ENCODE measurements at places on chromosomes 6 and 20.
A peak's percentile ranks its signal among the peaks of the same experiment; 100 is the strongest.

DNA sequence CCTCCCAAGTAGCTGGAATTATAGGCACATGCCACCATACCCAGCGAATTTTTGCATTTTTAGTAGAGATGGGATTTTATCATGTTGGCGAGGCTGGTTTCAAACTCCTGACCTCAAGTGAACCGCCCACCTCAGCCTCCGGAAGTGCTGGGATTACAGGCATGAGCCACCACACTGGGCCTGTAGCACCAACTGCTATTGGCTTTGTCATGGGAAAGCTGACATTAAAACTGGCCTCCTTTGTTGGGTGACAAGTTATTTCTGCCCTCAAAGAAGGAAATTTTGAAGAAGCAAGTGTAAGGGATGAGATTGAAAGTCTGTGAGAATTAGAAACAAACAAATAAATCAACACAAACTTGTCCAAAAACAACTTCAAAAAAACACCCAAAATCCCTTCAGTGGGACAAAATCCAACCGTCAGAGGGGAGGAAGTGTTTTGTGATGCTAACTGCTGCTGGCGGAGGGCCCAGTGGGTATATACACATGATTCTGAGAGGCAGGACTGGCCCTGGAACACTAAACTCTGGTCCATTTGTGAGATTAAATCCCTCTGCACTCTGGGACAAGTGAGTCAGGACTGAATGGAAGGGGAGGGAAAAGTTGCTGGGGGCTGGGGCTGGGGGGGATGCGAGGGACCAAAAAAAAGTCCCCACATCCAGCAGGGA lies 87.5 kb upstream of the NAA20 start:
- DNase-seq, result no peak

DNA sequence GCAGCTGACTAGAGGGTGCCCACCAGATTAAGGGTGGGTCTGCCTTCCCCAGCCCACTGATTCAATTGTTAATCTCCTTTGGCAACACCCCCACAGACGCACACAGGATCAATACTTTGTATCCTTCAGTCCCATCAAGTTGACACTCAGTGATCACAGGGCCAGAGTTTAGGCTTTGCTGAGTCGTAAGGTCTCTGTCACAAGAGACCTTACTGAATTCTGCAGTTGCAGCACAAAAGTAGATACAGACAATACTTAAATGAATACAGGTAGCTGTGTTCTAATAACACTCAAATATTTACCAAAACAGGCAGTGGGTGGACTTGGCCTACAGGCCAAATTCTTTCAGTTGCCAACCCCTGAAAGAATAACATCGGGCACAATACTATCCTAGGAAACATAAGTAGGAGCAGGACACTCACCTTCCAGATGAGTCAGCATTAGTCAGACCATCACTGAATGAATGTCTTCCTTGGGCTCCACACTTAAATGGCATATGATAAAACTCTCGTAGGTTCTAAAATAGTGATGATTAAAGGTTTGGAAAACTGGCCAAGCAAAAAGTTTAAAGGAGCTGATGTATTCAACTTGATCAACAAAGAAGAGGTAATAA lies 190.0 kb downstream of the UBE3D start:
- peak; percentile 94 for DNase-seq

- DNase-seq, result peak; percentile 88
Measured at GRCh38 chr6:10403385-10404106, 11.3 kb downstream of the TFAP2A start.

DNA sequence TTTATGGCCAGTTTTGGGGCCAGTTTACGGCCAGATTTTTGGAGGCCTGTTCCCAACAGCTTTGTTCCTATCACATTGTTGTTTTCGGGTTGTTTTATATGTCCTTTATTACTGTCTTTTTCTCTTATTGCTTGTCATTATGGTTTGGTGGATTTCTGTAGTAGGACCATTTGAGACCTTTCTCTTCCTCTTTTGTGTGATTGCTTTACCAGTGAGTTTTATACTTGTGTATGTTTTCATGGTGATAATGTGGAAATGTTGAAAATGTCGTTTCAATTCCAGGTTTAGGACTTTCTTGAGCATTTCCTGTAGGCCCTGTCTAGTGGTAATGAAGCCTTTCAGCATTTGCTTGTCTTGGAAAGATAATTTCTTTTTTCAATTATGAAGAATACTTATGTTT lies 17.8 kb downstream of the HLA-B start:
- no peak for DNase-seq

GRCh38 chr6:124029567-124029966 lies 225.9 kb downstream of the NKAIN2 start:
- no peak for DNase-seq

- no peak for DNase-seq
Measured at GRCh38 chr6:91672201-91672600, 1085.3 kb upstream of the MAP3K7 start.

DNA sequence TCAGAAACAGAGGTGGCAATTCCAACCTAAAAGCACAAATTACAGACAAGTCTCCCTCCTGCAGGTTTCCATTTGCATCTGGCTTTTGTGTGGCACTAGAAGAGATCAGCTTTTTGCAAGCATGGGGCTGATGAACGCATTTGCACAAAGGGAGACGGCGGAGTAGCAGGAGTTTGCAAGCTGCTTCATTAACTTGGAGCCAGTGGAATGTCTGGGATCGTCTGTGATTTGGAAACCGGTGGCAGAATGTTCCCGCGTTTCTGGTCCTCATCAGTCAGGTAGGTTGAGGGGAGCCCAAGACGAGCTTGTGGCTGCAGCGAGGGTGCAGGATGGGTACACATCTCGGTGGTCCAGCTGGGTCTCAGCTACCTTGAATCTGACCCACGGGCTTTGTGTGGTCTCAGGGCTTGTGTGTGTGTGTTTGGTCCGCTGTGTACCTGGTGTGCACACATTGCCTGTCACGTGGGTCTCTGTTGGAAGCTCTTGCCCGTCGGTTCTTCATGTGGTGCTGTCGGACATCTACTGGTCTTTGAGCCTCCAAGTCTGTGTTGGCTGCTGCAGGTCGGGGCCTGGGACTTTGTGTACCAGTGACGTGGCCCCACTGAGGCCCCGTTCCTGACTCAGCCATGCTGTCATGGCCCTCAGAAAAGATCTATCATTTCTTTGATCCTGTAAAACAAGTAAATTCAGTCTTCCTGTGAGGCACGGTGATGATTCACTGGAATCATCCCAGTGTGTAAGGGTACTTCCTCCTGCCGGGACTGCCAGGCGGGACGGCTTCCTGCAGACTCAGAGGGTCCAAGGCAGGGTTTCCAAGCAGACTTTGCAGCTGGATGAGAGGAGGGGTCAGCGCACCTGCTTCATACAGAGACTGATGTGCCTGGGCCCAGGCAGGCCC lies 12.4 kb upstream of the MYT1 start:
- no peak for DNase-seq

- no peak for DNase-seq
Measured at GRCh38 chr20:47286681-47287080, 69.8 kb downstream of the ZMYND8 start.

DNA sequence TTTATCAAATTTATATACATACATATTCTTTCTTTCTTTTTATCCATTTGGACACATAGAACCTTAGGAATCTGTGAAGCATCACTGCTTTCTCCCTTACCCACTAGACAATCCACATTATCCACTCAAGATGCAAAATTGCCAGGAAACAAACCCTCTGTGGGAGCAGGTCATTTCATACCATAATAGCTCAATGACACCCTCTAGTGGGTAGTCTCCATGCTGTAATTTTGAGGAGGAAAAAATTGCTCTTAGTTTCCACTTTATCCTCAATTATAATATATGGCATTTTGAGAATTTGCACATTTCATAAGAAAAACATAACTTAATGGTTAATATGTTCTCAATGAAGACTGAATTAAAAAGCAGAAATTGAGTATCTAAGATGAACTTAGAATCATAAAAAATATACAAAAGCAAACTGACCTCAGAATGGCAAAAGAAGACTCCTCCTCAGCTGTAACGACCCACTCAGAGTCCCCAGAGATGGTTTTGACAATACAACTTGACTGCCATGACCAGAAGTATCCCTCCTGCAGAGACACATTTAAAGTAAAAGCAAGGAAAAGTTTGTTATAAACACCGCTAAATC lies 164.1 kb downstream of the FRK start:
- peak; percentile 24 for DNase-seq

- DNase-seq, result no peak
Measured at GRCh38 chr6:34580707-34581560, 24.8 kb upstream of the SPDEF start.

DNA sequence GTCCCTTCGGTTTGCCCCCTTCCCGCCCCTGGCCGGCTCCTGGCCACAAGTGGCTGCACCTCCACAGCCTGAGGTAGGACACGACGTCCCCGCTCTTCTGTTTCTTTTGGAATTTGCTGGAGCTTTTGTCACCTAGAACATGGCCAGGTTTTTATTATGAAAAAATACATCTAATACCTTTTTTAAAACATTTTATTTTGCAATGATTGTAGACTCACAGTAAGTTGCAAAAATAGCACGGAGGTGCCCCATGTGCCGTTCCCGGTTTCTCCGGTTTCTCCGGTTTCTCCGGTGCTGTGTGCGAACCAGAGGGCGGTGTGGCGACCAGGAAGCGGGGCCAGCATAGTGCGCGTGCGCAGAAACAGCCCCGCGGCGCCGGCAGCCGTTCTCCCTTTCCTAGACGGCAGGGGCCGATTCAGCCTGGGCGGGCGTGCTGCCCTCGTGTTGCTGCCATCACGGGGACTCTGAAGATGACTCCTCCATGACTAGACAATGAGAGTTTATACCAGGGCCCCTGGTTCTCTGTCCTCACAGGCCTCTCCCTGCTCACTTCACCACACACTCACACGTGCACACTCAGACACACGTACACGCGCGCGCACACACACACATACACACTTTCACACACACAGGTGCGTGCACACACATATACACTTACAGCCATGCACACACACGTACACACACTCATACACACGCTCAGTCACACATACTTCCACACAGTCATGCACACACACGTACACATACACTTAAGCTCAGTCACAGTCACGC lies 102.1 kb downstream of the TMEM242 start:
- peak; percentile 53 for DNase-seq

- DNase-seq, result no peak
Measured at GRCh38 chr20:23598481-23598880, 7.2 kb downstream of the CST9 start.

DNA sequence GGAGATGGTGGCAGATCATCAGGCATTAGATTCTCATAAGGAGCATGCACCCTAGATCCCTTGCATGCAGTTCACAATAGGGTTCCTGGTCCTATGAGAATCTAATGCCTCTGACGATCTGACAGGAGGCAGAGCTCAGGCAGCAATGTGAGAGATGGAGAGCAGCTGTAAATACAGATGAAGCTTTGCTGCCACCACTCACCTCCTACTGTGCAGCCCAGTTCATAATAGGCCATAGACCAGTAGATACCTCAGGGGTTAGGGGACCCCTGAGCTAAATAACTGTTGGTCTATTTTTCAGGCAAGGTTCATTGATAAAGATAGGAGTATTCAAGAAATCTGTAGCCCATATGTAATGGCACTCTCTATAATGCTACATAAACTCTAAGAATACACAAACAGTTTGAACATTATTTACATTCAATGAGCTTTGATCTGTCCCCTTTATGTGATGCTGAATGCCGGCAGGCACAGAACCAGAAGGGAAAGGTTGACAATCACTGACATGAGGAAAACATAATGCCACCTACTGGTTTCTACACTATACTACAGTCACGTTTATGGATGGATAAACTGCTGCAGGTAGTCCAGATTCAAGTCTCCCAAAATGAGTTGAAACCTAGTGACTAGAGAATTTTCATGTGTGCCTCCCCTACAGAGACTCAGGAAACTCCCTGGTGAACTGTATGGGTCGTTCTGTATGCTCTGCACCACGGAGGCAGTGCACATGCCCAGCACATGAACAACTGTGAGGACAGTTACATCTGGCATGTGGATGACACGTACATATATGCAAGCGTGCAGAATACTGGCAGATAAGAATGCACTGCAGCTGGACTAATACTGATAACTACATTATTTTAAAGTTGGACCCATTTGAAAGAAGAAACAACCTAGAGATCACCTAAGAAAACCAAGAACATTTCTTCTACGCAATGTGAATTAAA lies 72.0 kb downstream of the DST start:
- peak; percentile 25 for DNase-seq

DNA sequence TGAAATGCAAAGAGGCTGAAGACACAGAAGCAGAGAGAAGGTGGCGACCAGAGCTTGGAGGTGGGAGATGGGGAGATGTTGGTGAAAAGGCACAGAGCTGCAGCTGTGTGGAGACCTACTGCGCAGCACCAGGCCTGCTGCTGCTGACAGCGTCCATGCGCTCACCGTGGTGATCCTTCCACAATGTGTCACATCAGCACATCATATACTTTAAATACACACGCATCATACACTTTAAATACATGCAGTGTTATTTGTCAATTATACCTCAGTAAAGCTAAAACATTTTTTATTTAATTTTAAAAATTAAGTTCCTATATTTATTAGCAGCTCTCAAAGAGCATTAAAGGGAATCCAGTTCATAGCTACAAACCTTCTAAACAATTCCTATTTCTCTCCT lies 200.9 kb downstream of the TTLL2 start:
- no peak for DNase-seq

- no peak for DNase-seq
Measured at GRCh38 chr20:43124241-43124640, 65.5 kb downstream of the PTPRT start.

GRCh38 chr6:147961481-147962141 lies 381.0 kb upstream of the SASH1 start:
- DNase-seq, result no peak

DNA sequence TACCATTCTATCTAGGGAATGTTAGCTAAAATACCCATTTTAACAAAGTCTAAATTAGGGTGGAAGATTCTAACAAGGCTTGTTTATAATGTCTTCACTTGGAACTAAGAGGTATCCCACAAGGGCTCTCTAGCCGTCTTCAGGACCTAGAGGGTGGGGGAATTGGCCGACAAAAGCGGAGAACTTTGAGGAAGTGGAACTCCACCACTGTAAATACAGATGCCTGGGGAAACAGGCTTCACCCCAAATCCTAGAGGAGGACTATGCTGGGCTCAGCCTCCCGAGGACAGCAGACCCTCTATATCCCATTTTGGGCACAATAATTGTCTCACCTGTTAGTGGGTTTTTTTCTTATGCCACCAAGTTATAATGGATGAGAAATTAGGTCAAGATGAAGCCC lies 58.0 kb upstream of the TFB1M start:
- DNase-seq, result no peak

DNA sequence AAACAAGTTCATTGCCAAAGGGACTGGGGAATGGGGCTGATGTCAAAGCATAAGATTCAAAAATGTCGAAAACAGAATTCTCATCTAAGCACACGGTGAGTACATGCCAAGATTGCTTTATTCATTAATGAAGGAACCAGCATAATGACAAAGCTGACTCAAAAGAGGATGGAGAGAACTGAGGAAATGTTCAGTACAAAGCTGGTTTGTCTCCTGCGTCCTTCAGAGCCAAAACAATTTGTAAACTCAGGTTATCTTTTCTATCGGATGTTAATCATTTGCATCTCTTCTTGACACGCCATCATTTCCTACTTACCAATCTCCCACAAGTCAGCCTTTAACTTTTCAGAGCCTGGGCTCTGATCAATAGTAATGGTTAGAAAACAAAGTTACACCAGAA lies 195.6 kb upstream of the PMEPA1 start:
- no peak for DNase-seq

DNA sequence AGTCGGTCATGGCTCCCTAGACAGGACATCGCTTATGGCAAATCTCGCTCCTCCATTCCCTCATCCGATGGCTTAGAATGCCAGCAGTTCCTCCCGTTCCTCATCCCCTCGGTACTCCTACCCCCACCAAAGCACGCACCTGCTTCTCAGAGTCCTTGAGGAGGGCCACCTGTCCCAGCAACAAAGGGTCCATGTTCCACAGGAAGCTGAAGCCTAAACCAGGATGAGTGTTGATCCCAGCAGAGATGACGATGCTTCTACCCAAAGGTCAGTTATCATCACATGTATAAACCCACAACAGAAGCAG lies 111.2 kb downstream of the THBS2 start:
- no peak for DNase-seq
